ENCODE measurements at places on chromosomes 12 and 14.
A peak's percentile ranks its signal among the peaks of the same experiment; 100 is the strongest.

DNA sequence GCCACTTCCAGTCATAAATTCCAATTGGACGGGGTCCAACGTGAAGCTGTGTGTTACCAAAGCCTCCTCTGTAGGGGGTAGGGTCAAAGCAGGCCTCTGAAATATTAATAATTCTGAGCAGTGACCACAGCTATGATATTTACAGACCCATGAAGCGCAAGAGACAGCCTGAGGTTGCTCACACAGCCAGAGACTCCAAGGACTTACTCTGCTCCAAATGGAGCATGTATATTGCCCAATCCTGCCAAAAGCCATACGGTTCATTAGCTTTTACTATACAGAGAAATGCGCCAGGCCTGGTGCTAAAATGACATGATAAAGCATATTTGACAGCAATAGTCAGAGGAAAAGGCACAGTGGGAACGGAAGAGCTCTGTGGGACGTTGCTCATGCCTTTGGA lies 151.3 kb downstream of the PAH start:
- no peak for DNase-seq

GRCh38 chr12:54292931-54293241 lies 7.9 kb downstream of the NFE2 start:
- no peak for DNase-seq

GRCh38 chr14:104224506-104225277 lies 86.3 kb downstream of the KIF26A start:
- DNase-seq = no peak

GRCh38 chr12:43337571-43338444 lies 214.2 kb downstream of the ADAMTS20 start:
- DNase-seq = peak; percentile 11

GRCh38 chr14:60514378-60514740 lies 5.4 kb downstream of the SIX6 start:
- no peak for DNase-seq

DNA sequence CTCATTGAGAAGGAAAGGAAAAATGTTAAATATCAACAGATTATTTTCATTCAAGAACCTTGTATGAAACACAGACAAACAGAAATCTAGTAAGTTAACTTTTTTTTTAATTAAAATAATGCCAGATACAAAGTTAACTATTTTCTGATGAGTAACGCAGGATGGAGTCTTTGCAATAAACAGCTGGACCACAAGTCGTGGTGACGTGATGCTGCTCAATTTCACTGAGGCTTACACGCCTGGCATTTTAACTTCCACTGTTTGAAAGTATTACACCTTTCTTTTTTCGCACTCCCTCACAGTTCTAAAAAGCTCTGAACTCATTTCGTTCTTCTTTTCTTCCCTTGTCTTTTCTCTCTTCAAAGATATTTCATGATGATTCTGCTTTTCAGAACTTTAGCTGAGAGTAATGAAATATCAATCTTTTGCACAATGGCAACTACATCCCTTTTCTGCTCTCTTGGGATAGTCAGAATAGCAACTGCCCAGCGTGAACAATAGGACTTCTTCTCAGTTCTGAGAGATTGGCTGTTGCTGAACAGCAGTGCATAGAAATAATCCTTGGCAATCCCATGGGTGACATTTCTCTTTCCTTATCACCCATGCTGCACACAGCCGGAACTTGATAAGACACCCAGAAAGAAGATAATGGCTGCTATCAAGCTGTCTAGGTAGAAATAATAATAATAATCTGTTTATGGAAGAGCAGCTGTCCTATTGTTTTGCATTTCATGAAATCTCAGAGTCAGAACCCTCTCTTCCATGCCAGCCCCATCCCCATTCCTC lies 160.5 kb downstream of the BTG1 start:
- DNase-seq = no peak

DNA sequence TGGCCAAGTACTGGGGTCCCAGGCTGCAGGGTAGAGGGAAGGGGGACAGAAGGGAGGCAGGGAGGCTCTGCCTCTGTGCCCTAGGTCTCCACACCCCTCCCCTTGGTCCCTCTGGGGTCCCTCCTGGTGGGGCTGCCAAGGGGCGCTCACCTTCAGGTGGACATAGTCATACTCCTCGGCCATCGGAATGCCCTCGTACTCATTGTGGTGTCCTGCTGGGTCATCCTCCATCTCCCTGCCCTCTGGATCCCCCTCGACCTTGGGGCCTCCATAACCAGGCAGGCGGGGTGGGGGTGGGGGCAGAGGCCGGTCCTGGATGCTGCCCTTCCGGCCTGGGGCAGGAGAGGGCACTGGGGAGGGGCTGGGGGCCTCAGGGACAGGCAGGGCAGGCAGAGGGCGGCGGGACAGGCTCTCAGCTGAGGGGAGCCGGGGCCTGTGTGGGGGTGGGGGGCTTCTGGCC lies 5.8 kb downstream of the EFS start:
- no peak for DNase-seq

DNA sequence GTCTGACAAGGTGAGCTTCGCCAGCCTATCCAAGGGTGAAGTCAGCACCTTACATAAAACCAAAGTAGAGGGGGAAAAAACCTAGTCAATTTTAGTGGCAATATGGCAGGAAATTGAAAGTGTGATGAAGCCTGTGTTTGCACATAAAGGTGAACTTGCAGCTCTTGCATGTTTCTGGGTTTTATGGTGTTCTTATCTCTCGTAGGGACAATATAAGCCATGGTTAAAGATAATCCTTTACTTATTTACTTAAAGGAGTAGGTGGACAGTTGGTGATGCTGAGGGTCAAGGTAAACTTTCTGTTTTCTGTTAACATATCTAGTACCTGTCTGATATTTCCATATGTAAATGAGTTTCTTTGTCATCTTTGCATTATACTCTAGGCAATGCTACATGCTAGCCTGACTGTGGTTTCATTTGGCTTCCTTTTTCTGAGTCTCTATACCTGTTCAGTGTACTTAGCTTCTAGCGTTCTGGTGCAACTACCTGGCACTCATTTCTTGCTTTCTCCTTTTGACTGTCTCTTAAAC lies 32.8 kb downstream of the CCDC91 start:
- DNase-seq = no peak

DNA sequence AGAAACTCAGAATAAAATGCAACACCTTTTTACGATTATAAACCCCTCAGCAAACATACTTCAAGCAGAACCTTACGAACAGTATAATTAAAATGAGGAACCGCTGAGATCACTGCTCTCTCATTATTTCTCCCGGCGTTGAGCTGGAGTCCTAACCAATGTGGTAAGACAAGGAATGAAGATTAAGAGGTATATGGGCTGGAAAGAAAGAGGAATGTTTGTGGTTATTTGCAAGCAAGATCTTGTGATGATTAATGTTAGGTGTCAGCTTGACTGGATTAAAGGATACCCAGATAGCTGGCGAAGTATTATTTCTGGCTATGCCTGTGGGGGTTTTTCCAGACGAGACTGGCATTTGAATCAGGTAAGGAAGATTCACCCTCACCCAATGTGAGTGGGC lies 10.3 kb upstream of the ZNF84 start:
- DNase-seq = peak; percentile 46

Data from foreskin keratinocyte (primary cell).